ENCODE measurements at places on chromosomes 12 and 14.

DNA sequence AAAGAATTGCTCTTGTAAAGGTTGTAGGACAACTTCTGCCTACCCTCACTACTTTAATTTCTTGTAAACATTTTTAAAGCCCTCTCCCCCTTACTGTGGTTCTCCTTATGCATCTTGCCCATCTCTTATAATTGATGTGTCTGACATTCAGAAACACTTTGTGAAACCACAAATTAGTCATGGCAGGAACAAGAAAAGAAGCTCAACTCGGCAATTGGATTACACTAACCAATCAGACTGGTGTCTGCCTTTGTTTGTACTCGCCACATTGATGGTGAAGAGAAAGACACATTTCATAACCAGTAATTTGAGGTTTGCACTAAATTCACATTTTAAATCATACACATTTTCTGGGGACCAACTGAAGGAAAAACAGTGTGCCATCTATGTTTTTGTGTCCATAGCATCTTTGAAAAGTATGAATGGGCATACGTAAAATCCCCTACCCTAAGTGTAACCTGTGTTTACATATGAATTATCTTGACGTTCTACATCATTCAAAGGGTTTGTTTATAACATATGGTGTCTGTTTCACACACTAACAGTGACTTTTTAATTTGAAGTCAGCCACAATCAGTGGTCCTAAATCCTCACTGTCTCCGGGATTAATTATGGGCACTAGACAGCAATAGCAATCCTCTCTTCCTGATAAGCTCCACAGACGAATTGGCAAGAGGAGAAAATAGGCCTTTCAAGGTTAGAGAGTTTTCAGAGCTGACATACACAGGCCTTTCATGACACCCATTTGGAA lies 49.9 kb downstream of the OTX2 start:
- no peak for DNase-seq

DNA sequence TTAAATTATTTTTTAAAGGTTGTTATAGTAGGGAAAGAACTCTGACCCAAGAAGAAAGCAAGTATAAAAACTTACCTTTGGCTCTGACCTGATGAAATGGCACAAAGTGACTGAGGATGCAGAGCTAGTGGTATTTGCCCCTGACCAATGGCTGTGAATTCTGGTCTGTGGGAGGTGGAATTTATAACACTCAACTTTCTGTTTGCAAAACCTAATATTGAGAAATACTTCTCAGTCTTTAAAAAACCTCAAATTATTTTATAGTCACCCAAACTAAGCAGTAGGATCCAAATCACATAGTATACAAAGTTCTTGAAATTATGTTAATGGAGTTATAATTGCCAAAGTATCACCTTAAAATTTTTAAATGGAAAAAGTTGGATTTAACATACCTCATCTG lies at the start of gene EPYC:
Gene EPYC, minus strand, starts transcription at position 101 of the 400 bp plus-strand sequence. CDS start 2,407 bp downstream, outside the sequence.
- no peak for DNase-seq

DNA sequence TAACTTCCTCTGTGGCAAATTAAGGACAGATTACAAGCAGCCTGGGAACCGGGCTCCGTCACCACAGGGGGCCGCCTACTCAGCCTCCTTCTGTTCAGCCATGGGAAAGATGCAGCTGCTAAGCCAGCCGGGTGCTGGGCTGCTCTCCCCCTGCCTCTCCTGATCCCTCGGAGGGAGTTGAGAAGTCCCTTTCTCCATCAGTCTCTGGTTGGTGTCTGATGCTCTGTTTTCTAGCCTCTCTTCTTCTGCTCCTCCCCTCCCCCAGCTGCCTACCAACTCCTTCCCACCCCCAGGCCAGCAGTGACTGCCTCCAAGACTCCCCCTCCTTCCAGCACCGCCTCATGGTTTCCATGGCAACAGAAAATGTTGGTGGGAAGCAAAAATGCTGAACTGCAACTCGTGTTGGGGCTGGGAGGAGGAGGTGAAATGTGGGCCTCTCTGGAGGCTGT lies 486.7 kb downstream of the APAF1 start:
- peak; percentile 20 for DNase-seq

GRCh38 chr12:40152783-40153383 lies 47.0 kb upstream of the SLC2A13 start:
- peak; percentile 18 for DNase-seq

DNA sequence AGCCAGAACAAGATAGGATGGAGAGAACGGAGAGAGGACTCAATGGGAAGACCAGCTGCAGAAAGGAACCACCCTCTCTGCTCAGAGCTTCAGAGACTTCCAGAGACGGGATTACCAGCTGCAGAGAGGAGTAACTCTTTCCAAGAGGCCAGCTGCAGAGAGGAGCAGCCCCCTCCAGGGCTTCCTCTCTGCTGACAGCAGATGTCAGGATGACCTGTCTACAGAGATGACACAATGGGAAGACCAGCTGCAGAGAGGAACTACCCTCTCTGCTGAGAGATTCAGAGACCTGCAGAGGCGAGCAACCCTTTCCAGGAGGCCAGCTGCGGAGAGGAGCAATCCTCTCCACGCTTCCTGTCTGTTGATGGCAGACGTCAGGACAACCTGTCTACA lies 61.8 kb downstream of the KLRG1 start:
- DNase-seq = no peak

- no peak for DNase-seq
Observed at GRCh38 chr12:116982791-116983411, 72.2 kb downstream of the FBXW8 start.

DNA sequence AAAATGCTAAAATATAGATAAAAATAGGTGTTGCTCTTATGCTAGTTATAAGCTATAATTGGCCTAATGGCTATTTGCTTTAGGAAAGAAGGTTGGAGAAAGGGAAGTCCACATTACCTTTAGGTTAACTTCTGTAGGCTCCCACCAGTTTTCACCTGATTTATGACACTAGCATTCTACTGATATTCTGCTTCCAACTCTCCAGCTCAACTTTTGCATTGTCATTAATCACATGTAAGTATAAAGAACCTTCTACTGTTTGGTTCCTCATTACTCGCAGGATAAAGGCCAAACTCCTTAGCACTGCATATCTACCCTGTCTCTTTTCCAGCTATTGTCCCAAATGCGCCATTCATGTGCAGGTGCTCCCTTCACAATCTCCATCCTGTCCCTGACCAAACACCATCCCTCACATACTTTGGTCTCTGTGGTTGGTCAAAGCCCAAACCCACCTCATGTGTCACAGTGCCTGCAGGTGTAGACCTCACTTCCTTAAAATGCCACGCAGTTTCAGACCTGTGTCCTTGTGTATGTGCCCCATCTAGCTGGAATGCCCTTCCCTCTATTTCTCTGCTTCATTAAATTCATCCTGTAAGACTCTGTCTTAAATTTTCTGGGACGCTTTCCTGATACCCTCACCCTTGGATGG lies 3.3 kb downstream of the DDHD1 start:
- no peak for DNase-seq

- DNase-seq = no peak
Observed at GRCh38 chr14:79809849-79810612, 401.3 kb downstream of the DIO2 start.

DNA sequence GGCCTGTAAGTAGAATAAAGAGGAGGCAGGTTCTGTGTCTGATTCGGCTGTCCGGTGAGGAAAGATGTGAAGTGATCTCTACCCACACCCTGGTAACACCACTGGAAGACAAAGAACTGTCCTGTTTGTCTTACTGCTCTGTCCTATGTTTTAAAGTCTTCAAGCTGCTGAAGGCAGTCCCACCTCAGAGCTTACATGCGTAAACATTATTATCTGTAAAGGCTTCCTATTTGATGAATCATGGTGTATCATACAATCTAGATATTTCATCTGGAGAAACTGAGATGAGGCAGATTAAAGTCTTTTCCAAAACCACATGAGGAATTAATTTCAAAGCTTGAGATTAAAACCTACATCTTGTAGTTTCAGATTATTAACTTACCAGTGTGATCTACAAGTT lies 427.6 kb downstream of the ZFP36L1 start:
- DNase-seq = no peak

DNA sequence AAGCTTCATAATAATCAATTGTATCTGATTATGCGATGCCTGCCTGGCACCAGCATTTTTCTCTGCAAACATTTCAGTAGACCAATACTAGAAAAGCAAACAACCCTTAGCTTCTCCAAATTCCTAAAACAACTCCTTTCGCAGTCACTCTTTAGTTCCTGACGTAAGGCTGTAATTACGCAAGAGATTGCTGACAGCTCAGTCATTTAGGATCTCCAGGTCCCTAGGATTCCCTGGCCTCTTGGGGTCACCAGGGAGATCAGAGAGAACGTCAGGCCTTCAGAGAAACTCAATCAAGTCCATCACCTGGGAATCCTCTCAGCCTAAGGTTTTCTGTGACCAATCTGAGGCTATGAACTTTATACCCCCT lies 390.6 kb downstream of the PAWR start:
- DNase-seq = no peak

GRCh38 chr12:48690990-48691389 lies 9.0 kb upstream of the KANSL2 start:
- no peak for DNase-seq

DNA sequence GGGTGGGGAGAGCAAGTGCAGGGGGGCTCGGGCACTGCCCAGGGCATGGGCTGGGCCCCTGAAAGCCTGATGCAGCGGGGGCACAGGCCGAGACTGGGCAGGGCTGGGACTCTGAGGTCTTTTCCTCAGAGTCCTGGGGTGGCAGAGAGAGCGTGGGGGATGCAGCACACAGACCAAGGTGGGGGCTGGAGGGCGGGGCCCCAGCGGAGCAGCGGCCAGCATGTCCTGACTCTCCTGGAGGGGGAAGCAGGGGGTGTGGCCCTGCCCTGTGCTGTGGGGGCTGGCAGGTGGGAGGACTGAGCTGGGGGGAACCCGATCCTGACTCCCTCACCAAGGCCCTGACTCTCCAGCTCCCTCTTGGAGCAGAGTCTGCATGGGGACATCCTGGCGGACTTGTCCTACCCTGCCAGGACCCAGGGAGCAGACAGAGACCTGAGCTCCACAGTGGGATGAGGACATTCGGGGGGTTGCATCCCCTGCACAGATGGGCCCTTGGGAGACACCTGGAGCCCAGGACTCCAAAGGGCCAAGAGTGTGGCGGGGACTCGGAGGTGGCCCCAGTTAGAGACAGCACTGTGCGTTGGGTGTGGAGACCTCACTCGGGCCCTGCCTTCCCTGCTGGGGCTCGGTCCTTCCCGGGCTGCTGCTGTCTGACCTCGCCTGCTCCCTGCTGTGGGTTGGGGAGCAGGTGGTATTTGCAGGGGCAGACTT lies 326.1 kb downstream of the TMEM121 start:
- peak; percentile 2 for DNase-seq

DNA sequence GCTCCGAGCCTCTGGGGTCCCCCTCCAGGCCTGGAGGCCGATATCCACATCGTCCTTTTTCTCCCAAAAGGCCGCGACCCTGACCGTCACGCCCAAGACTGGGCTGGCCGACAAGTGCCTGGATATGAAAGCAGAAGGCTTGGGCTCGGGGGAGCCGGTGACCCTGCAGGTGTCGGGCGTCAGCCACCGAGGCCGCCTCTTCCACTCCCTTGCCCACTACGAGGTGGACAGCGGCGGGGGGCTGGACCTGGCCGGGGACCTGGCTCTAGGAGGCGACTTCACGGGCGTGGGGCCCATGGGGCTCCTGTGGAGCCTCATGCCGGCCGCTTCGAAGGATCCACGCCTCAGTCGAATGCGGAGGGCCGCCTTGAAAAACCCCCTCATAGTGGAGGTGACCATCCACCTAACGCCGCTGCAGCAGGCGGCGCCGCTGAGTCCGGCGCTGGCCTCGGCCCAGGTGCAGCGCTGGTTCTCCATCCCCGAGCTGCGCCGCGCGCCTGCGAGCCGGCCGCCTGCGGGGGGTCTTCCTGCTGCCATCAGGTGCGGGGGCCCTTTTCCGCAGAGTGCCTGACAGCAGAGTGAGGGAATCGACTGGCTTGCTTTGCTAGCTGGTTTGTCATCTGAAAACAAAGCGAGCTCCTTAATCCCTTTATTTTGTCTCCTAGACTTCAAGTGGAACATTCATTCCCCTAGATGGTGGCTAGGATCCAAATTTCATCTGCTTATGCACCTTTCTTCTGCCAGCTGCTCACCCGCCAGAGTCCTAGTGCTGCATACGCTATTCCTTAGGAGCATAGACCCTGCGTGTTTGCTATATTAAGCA lies 10.6 kb upstream of the DNAL1 start:
- DNase-seq = peak; percentile 58

GRCh38 chr12:2607881-2608607 lies 186.7 kb upstream of the FKBP4 start:
- DNase-seq = no peak

DNA sequence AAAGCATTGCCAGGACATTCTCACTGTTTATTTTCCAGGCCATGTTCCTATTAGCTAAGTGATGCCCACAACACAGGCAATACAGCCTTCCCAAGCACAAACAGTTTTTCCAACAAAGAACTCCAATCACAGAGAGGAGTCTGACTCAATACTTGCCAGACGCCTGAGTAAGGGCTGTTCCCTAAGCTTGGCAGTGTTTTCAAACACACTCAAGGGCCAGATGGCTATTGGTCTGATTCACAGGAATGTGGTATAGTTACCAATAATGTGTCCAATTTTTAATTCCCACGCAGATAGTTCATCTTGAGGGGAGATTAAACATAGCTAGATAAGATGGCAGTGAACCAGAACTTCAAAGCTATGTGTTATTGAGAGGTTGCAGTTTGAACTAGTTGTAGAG lies 381.0 kb downstream of the SNAPC1 start:
- no peak for DNase-seq

GRCh38 chr12:106950591-106950990 lies 5.1 kb upstream of the TMEM263 start:
- no peak for DNase-seq

DNA sequence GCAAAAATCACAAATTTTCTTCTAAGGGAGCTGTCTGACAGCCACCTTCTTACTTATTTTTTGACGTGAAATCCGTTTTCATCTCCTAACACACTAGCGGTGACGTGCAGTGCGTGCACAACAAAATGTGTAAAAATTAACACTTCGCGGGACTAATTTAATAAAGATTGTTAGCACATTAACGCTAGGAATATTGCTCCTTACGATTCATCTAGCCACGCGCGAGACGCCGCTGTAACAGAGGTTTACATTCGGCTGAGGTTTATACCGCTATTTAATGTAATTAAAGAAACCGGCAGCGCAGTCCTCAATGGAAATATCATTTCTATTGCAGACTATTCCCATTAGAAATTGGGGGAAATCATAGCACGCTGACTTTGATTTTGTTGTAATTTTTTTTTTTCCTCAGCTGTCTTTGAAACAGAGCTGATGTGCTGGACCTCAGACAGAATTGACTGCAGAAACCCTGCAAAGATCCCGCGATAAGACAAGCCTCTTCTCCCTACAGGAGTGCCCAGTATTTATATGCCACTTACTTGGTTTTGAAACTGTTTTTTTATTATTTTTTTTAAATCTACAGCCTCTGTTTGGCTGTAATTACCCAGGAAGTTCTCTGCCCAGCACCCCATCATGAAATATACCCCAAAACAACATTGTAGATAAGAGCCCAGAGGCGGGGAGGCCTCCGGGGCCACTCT lies 31.2 kb downstream of the BCL11B start:
- DNase-seq = no peak
